Upper lobe of left lung (tissue), 6 donors: ENCODE measurements at places on chromosomes 2 and 18. TPM values are rescaled to one million over a fixed set of nuclear protein-coding genes. Genes with fewer than 3 reads are reported as not detected.

Gene IFT172
- 26.9 TPM for total RNA-seq

DNA sequence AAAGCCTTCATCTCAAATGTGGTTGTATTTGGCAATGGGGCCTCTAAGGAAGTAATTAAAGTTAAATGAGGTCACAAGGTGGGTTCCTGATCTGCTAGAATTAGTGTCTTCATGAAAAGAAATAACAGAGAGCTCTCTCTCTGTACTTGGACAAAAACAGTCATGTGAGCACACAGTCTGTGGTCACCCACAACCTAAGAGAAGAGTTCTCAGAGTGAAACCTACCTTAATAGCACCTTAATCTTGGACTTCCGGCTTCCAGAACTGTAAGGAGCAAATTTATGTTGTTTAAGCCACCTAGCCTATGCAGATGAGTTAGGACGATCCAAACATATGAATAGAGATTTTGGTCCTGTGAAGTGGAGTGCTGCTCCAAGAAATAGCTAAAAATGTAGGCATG lies 758.9 kb downstream of the LRRTM4 start:
- no peak for DNase-seq

GRCh38 chr2:159157361-159158209 lies 128.9 kb downstream of the WDSUB1 start:
- no peak for DNase-seq

DNA sequence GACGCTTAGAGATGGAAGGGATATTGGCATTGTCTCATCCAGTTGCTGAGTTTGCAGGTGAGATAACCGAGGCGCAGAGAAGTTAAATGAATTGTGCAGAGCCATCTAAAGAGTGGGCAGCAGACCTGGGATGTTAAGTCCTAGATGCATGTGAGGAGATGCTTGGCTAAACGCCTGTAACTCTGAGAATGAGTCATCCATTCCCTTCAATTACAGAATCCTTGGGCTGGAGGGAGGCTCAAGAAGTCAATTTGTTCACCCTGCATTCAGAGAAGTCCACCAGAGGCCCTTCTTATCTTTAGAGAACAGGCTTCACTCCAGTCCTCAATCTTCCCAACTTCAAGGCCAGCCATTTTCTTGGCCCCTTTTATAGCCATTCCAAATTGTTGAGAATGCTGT lies 1.6 kb downstream of the EHD3 start:
- no peak for DNase-seq

GRCh38 chr2:144548532-144549191 lies 28.7 kb upstream of the ZEB2 start:
- no peak for DNase-seq

Gene NGEF
- total RNA-seq = 0.29 TPM

Gene CD302
- total RNA-seq = 109 TPM

Gene ANKRD30BL
- total RNA-seq = not detected

GRCh38 chr2:10043256-10043905 lies at the start of gene KLF11:
Gene KLF11 (plus strand): TSS chr2:10043550. CDS start chr2:10043717, 167 bp downstream.
- peak; percentile 93 for DNase-seq

DNA sequence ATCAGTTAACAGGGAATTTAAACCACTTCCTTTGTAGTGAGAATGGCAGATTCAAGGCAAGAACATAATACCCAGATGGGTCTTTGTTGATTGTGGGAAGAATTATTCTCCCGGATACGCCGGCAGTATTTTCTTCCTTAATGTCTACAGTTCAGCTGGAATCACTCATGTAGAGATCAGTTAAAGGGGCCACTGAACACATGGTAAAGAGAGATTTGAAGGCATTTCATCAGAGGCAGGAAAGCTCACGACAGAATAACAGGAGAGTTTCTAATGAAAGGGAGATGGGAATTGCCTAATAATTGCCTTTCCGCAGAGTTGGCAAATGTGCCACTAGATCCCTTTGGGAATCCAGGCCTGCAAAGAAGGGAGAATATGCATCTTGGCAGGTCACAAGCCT lies 327.7 kb upstream of the ZNF804A start:
- DNase-seq = no peak

- no peak for DNase-seq
Observed at GRCh38 chr18:64027931-64028695, 58.2 kb downstream of the SERPINB8 start.

GRCh38 chr18:42413870-42414269 lies 458.8 kb downstream of the PIK3C3 start:
- no peak for DNase-seq

DNA sequence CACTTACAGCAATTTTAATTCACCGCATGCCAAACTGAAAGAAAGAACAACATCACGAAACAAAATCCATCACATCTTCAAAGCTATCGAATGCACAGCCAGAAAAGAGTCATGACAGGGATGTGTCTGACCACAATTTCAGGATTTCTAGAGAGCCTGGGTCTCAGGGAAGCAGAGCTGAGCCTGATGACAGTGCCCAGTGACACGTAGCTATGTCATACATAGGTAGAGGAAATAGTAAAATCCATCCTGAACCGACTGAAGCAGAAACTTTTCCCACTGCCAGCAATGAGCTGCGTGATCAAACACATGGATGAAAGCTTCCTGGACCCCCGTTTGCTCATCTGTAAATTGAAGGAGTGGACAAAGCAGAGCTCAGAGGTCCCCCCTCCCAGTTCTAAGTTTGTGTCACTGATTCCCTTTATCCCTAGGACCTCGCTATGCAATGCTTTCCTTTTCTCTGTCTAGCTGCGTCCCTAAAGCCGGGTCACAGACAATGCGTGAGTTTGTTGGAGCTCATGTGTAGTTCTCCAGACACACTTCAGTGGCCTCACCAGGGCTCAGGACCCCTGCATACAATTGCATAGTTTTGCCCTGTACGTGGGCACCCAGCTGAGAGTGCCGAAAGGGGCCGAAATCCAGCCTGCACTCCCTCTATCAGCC lies 37.6 kb downstream of the CCBE1 start:
- no peak for DNase-seq

- no peak for DNase-seq
Observed at GRCh38 chr2:3769766-3770165, 66.4 kb downstream of the DCDC2C start.

Gene CD8B2
- not detected for total RNA-seq

GRCh38 chr2:164642946-164643555 lies 21.8 kb upstream of the GRB14 start:
- DNase-seq = no peak

- no peak for DNase-seq
Observed at GRCh38 chr2:142933916-142934315, 56.5 kb downstream of the KYNU start.

DNA sequence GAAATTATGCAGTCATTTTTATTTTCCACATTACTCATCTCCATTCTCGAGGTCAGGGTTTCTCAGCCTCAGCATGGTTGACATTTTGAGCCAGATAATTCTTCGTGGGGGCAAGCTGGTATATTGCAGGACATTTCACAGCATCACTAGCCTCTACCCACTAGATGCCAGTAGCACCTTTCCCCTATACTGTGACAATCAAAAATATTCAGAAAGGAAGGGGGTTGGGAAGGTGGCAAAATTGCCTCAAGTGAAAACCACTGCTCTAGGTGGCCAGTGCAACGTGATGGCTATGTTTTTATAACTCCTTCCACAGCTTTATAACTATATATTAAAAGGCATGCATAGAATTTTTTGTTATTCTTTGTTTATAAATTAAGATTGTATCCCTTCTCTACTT lies 294.5 kb downstream of the CNTNAP5 start:
- no peak for DNase-seq

DNA sequence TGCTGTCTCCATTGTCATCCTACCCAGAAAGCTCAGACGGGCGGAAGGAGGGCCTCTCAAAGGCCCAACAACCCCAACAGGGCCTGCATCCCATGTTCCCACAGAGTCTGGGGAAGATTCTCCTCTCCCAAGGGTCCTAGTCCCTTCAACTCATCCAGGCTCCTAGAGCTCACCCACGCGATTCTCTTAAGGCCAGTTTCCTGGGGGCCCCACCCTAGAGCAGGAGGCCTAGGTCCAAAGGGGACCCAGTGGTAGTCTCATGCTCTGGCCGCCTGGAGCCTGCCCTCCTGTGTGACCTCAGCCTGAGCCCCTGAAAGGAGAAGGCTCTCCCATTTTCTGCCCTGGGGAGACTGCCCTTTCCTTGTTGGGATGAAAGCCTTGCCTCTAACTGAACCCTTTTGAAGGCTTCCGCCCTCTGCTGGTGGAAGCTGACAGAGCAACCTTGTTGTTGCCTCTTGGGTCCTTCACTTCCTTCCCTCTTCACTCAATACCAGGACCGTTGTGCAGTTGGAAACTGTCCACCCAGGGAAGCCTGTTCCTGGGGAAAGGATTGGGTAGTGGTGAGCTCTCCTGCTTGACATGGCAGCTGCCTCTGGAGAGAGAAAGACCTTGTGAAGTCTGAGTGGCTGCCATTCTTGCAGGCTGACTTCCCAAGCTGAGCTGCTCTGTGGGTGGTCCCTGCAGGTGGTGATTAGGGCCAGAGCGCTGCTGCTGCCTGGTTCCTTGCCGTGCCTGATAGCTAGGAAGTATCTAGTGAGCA lies 86.0 kb upstream of the ALPP start:
- peak; percentile 59 for DNase-seq

- DNase-seq = no peak
Observed at GRCh38 chr2:228697456-228697855, 516.0 kb upstream of the SPHKAP start.

Gene KIF5C
- 0.44 TPM for total RNA-seq

Gene MC5R
- not detected for total RNA-seq

- DNase-seq = no peak
Observed at GRCh38 chr2:191206613-191207471, 38.4 kb upstream of the MYO1B start.

GRCh38 chr2:241035142-241035817 lies 36.9 kb downstream of the SNED1 start:
- DNase-seq = peak; percentile 68

DNA sequence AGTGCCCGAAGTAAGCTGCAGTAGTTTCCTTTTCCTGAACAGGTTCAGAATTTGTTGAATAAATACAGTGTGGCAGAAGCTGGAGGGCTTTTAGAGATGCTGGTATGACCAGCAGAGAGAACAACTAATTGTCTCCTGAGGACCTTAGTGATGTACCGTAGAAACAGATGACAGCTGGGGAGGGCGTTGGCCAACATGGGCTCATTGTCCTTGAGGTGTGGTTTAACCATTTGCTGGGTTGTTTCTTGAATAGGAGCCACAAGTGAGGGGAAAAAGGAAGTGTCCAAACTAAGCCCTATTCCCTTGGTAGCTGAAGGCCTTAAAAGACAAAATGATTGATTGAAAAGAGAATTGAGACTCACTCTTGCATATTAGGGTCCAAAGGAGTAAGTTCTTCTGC lies 11.7 kb upstream of the FAM228A start:
- no peak for DNase-seq

DNA sequence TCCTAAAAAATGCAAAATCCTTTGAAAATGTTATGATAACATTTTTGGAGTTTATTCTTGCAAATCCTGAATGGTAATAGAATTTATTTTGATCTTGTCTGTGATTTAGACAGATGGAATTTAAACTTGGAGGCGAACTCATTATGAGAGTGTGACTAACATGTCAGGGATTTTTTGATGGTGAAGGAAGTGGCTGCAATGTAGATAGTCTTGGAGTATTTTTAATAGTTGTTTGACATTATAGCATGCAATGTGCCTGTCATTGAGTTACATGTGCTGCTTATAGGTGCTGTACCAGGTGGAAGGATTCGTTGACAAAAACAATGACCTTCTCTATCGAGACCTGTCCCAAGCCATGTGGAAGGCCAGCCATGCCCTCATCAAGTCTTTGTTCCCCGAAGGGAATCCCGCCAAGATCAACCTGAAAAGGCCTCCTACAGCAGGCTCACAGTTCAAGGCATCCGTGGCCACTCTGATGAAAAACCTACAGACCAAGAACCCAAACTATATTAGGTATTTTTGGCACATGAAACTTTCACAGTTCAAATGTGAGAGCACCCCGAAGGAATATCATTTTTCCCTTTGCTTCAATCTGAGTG lies 141.8 kb downstream of the MYO1B start:
- no peak for DNase-seq

Gene LBX2
- total RNA-seq = 1.3 TPM

Gene TUBA4B
- total RNA-seq = 3.4 TPM

Gene CHRNG
- not detected for total RNA-seq

Gene MC2R
- not detected for total RNA-seq

GRCh38 chr2:79830501-79830900 lies 317.6 kb downstream of the CTNNA2 start:
- no peak for DNase-seq

DNA sequence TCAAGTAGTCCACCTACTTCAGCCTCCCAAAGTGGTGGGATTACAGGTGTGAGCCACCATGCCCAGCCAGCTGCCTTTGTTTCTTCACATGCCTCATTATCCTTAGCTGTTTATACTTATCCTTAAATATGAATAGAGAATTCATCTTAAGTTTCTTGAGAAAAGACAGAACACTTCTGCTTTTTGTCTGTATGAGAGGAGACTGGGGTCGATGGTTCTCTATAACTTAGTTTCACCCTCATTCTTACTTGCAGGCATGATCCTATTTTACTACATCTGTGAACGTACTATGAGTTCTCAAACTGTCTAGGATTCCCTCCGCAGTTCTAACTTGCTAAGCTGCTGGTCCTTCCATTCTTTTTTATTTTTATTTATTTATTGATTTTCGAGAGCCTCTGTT lies 20.4 kb downstream of the PPM1B start:
- no peak for DNase-seq

Gene OXER1
- total RNA-seq = 1.2 TPM
